ENCODE measurements at places on chromosomes 2 and 18. TPM values are rescaled to one million over a fixed set of nuclear protein-coding genes. Genes with fewer than 3 reads are reported as not detected.
A peak's percentile ranks its signal among the peaks of the same experiment; 100 is the strongest.

Gene NEU2
- total RNA-seq = not detected

Gene CD8A
- not detected for total RNA-seq

Gene ZBTB7C
- 0.67 TPM for total RNA-seq

Gene TOGARAM2
- 0.23 TPM for total RNA-seq

Gene NPPC
- 11.4 TPM for total RNA-seq

Gene ZDBF2
- 38.1 TPM for total RNA-seq

DNA sequence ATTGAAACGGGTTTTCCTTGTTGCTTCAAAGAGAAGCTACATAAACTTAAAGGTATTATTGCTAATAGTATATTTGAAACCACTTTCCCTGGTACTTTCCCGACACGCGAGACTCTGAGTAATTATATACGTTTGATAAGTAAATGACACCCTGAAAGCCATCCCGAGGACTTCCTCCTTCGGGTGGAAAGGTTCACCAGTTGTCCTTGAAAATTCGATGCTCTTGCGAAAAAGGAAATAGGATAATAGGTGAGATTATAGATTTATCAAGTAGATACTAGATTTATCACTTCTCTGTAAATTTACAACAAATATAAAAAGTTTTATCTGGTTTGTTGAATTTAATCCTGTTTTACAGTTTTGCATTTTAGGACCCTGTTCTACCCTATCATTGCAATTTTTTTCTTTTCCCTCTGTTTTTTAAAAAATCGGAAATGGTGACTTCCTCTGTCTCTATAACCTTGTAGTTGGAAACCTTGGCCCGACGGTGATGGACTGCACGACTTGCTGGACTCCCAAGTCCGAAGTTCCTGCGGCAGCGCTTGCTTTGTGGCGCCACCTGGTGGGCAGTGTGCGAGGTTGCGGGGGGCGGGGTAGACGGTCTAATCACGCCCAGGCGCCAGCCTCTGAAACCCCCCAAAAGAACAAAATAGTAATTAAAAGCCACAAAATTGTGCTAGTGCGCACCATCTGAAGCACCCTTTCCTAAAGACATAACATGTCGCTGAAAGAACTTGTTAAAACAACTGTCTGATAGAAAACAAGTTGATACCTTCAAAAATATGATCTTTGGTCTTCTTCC, 972 bp upstream of the DLX2 start:
- peak; percentile 96 for DNase-seq

GRCh38 chr2:106161938-106162820, 31.9 kb downstream of the UXS1 start:
- no peak for DNase-seq

GRCh38 chr2:39728941-39729351, 50.1 kb downstream of the THUMPD2 start:
- peak; percentile 48 for DNase-seq

DNA sequence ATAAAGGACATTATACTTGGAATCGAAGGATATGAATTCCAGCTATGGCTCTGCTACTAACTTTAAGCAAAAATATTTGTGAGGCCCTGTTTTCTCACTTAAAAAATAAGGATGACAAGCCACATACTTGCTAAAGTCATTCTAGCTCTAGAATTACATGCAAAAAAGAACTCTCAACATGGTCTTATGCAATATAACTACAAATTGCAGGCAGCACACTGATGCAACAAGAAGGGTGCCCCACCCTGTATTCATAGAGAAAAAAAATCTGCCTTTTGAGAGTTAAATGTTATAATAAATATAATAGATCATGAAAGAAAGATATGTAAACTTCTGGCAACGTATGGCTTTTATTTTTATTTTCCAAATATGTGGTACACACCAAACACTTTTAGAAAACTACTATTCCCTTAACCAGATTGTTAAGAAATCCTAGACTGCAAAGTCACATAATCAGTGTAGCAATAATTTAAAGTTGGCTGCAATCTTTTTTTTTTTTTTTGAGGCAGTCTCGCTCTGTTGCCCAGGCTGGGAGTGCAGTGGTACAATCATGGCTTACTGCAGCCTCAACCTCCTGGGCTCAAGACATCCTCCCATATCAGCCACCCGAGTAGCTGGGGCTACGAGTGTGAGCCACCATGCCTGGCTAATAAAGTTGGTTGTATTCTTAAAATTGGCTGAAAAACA, 40.2 kb upstream of the WDSUB1 start:
- DNase-seq = no peak

- no peak for DNase-seq
Observed at GRCh38 chr2:109196081-109196875, 67.3 kb downstream of the SH3RF3 start.

DNA sequence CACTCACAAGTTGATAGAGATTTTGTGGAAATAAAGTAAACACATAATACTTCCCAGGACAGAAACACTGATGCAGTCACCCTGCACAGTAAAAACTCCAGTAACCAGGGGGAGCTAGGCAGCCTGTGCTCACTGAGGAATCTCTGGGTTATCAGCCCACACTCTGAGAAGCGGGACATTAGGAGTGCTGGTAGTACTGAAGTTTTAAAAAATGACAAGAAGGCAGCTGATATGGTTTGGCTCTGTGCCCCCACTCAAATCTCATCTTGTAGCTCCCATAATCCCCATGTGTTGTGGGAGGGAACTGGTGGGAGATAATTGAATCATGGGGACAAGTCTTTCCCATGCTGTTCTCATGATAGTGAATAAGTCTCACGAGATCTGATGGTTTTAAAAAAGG, 31.4 kb downstream of the KCTD1 start:
- no peak for DNase-seq

- DNase-seq = no peak
Observed at GRCh38 chr2:60964651-60965498, 52.6 kb upstream of the PEX13 start.

- DNase-seq = no peak
Observed at GRCh38 chr2:224722250-224722649, 6.1 kb upstream of the CCDC195 start.

GRCh38 chr2:239964399-239965185, 60.5 kb downstream of the NDUFA10 start:
- no peak for DNase-seq

DNA sequence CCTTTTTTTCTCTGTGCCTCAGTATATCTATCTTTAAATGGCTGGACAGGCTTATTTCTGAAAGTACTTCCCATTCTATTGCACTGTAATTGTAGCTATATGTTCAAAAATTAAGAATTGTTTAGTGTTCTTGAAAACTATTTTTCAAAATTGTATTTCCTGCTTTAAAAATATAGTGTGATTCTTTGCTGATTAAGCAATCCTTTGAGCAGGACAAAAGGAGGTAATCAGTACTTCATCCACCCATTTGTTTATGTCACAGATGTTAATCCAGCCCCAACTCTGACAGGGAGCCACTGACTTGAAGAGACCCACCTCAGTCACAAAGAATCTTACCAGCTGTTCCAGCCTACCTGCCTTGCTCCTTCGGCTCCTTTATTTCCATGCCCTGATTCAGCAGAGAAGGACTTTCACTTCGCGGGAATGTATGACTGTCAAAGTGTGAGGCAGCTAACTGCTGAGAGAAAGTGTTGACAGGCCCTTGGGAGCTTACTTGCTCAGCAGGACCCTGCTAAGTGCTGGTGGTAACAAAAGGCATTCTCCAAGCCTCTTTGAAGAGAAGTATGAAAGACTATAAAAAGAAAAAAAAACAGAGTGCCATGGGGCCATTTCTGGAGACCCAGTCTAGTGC, 393.3 kb upstream of the CYRIA start:
- DNase-seq = no peak
